ENCODE measurements at places on chromosomes 12 and 14.
A peak's percentile ranks its signal among the peaks of the same experiment; 100 is the strongest.

- DNase-seq = no peak
These were observed 2.3 kb downstream of the PYM1 start for GRCh38 chr12:55925371-55925770.

DNA sequence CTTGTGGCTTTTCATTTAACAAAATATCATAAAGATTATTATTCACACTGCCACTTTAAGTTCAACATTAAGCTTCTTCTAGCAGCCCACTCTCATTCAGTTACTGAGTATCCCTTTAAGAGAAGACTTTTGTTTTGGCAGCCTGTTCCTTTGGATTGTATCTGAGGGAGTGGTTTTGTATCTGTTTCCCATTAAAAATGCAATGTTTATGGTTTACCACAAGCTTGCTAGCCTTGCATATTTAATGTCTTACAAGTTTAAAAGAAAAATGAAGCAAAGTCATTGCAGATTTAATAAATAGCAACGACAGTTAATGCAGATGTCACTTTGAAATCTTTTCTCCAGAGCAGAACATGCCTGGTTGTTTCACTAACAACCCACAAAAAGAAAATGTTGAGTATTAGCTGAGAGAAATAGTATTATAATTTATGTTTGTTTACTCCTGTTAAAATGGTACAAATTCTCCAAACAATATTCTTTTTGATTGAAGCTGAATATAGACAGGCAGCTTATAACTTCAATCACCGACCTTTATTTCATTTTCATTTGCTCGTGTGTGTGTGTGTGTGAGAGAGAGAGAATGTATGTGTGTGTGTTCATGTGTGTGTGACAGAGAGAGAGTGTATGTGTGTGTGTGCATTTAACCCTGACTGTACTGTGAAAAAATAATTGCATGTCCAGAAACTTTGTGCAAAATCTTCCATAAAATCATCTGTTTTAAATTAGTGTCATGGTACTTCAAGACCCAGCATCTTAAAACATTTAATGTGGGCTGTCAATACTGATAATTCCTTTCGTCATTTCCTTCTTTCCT lies 1.8 kb downstream of the DCN start:
- no peak for DNase-seq

GRCh38 chr12:62754706-62755105 lies 180.2 kb downstream of the PPM1H start:
- DNase-seq = no peak

GRCh38 chr12:123034022-123034541 lies 53.6 kb downstream of the ARL6IP4 start:
- DNase-seq = no peak

DNA sequence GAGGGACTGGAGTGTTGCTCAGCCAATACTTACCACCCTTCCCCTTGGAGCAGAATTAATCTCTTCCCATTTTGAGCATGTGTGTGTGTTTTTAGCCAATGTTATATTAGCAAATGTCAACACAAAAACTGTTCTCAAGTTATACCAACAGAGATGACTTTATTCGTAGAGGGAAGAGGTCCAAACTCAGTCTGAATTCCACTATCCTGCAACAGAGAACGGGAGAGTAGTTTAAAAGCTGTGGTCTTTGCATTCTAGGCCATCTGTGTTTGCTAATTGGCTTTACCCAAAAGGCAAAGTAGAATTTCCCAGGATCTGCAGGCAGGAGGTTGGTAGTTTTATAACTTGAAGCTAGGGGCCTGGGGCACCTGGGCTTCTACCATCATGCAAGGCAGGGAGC lies 847.9 kb upstream of the TMEM132C start:
- DNase-seq = no peak

DNA sequence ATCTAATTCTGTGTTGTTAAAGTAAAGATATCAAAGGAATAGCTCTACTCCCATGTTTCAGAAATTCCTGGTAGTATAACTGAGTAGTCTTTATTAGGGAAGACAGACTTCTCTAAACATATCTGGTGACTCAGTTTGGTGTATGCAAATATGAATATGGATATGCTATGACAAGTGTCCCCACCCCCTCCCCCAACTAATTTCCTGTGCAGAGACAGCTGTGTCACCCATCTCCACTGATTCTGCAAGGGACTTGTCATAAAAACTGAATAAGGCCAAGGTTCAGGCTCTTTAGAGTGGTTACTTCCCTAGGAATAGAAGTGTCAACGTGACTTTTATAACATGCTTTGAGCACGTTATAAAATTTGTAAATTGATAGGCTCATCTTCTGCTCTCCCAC lies 429.1 kb downstream of the DAD1 start:
- DNase-seq = no peak

- DNase-seq = no peak
These were observed 6.4 kb upstream of the TC2N start for GRCh38 chr14:91873471-91874415.

DNA sequence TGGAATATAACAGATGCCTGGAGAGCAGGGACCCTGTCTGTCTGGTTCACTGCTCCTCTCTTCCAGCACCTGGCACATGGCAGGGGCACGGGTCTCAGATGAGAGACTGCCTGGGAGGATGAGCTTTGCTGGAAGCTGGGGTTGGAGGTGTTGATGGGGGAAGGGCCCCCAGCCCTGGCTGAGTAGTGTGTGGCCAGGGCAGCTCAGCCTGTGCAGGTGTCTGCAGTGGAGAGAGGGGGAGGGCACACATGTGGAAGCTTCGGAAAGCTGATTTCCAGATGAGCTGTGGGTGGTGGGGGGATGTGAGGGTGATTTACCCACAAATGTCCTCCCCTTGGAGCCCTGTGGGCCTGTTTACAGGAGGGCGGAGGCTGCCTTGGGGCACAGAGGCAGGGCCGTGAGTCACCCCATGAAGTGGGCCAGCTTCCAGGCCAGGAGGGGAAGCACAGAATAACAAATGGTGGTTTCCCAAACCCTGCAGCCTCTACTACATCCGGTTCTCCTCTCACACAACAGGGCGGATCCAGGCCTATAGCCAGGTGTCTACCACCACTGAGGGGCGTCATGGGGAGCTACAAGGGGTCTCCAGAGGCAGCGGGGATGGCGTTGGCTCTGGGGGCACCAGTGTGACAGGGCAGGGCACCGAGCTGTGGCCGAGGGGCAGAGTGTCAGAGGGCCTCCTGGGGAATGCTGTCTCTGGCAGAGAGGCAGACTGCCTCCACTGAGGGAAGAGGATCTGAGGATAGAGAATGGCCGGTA lies 11.0 kb downstream of the KRT7 start:
- DNase-seq = peak; percentile 52

DNA sequence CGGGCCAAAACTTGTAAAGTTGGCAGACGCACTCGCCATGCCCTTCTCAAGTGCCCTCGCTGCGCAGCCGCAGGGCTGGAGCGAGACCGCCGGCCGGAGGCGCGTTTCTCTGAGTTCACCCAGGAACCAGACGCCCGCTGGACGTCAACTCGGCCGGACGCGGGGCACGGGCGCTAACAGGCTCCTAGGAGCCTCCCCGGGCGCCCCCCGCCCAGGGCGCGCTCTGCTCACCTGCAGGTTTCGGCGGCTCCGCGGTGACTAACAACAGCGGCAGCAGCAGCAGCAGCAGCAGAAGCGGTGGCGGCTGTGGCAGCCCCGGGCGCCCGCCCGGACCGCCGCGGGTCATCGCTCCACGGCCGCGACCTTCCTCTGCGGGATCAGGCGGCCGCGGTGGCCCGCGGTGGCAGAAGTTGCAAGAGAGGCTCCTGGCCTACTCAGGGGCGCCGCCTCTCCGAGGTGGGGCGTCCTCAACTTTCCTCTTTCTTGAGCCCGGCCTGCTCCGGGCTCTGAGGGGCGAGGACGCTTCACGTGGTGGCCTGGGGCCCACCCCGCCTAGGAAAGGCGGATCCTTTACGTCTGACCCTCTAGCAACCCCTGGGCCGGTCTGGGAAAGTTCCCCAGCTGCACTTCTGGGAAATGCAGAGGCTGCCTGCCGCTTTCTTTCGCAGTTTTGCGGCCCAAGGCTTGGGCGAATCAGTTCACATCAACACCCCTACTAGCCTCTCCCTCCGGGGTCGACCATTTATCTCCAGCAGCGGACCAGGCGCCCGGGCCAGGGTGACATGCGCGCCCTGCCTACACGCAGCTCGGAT lies at the start of gene PLBD1:
Gene PLBD1, minus strand, starts transcription at position 533 of the 812 bp plus-strand sequence. Its CDS starts 187 bp downstream, at position 346.
- peak; percentile 8 for DNase-seq

GRCh38 chr12:19709889-19710288 lies 270.6 kb downstream of the AEBP2 start:
- DNase-seq = no peak

DNA sequence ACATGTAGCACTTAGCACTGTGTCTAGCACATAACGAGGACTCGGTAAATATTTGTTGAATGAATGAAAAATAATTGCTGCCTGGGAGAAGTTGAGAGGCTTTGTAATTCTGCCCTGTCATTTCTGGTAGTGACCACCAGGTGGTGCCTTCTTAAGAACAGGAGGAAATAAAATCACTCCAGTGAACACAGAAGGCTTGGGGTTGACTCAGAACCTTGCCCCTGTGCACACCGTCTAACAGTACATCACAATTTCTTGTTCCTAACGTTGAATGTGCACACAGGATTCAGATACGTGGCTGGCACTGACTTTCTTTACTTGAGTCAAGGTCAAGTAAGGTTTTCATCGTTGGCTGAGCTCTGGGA lies 91.8 kb downstream of the RGS6 start:
- DNase-seq = peak; percentile 22

DNA sequence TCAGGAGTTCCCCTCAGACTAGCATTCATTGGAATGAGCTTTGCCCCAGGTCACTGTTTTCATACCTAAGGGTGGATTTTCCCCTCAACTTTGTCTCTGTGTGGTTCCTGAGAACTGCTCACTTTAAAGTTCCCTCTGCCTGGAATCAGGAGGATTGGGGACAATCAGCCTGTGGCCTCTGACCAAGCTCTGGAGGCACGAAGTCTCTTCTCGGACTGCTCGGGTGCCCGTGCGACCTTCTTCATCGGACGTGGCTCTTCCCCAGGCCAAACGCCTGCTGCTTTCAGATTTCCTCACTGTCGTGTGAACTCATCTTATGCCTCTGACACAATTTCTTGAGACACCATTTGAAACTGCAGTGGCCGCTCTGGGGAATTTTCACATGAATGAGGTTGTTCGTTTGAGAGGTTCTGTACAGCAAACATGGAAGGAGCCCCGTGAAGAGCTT lies 153.7 kb upstream of the PZP start:
- DNase-seq = no peak

DNA sequence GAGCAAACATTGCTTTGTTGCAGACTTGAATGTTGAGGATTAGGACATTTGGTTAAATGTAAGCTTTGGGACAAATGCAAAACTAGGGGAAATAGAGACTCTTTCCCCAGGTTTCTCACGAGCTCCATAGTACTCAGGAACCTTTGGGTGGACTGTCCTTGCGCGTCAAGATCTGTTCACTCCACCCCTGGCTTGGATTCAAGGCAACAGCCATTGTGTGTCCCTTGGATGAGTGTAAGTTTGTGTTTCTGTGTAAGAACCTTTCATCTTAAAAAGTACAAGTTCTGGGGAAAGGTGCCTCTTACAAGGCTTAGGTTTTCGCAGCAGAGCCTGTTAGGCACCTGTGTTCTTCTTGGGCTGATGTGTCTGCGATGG lies 3.7 kb downstream of the SUSD6 start:
- no peak for DNase-seq

GRCh38 chr12:114916541-114916940 lies 232.6 kb upstream of the TBX3 start:
- no peak for DNase-seq

GRCh38 chr12:85468356-85469157 lies 188.5 kb downstream of the ALX1 start:
- DNase-seq = peak; percentile 3

GRCh38 chr12:104466709-104467345 lies 10.1 kb downstream of the CHST11 start:
- no peak for DNase-seq

DNA sequence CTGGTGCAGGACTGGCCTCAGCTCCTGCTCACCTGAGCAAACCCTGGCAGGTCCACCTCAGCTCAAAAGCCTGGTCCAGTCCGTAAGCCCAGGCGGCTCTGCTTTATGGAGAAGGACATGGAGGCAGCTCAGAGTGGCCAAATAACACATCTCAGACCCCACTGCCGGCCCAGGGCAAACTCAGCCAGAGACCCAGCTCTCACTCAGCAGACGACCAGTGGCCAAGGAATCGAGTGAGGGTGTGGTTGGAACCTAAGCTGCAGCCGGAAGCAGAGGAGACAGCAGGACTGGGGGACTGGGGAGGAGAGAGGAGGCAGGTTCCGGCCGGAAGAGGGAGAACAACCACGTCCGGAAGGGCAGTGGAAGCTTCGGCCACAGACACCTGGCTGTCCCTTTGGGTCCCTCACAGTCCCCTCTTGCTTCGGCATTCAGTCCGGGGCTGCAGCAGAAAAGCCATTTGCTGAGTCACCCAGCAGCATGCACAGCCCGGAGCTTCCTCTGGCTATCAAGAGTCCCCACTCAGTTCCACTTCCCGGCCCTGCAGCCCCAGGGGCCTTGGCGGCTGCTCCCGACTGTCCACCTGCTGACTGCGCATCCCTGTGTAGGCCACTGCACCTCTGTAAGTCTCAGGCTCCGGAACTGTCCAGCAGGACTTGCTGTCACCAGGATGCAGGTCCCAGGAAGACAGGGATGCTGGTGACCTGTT lies 104.0 kb downstream of the CALM1 start:
- DNase-seq = no peak

DNA sequence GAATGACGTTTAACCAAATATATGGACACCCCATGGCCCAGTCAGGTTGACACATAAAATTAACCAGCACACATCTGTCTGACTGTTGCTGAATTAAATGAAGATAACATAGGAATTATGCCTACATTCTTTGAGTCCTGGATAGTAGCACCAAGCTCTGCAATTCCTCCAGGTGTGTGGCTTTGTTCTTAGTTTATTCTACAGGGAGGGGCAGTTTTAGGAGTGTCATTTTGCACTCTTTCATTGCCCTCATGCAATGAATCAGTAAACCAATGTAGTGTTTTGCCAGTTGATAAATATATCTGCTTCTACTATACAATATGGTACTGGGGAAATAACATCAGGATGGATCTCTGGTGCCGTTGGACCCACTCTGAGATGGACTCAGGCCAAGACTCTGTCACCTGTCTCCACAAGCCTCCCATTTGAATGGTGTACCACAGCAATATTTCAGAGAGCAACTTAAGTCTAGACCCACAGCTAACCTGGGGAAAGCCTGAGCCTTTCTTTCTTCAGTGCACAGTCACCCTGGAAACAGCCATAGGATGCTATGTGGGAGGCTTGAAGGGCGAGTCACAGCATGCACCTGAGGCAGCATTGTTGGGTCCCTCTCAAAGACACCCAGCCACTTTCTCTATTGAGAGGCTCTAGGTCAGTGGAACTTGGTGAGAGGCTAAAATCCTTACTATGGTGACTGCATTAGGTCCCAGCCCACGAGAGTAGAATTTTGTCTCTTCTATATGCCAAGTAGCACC lies 73.2 kb downstream of the ANO4 start:
- no peak for DNase-seq

GRCh38 chr14:91872011-91872501 lies 4.7 kb upstream of the TC2N start:
- DNase-seq = no peak
